ENCODE measurements at places on chromosomes 12 and 14. TPM values are rescaled to one million over a fixed set of nuclear protein-coding genes. Genes with fewer than 3 reads are reported as not detected.

- DNase-seq: peak; percentile 42
These were observed 86.0 kb downstream of the FAR2 start for GRCh38 chr12:29234965-29235626.

SERPINA10 gene
- total RNA-seq: not detected

SLC8A3 gene
- not detected for total RNA-seq

GRCh38 chr12:123149501-123150274, 1.2 kb downstream of the PITPNM2 start:
- DNase-seq: no peak

NKX2-1 gene
- not detected for total RNA-seq

ARHGDIB gene
- total RNA-seq: 470 TPM

DNA sequence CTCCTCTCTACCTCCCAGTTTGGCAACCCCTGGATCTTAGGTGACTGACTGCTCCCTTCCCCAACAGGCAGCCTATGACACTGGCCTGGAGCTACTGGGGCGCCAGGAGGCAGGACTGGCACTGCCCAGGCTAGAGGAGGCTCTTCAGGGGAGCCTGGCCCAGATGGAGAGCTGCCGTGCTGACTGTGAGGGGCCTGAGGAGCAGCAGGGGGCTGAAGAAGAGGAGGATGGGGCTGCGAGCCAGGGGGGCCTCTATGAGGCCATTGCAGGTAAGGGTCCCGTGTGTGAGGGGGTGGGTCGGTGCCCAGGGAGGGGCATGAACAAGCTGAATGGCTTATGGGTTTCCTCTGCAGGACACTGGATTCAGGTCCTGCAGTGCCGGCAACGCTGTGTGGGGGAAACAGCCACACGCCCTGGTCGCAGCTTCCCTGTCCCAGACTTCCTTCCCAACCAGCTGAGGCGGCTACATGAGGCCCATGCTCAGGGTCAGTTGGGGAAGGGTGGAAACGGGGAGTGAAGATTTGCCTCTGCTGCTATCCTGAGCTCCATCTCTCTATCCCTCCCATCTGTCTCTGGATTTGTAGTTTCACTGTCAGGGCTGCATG, 2.2 kb downstream of the P3H3 start:
- DNase-seq: no peak

GRCh38 chr12:102106905-102107304, 13.0 kb downstream of the NUP37 start:
- DNase-seq: no peak

- DNase-seq: no peak
These were observed 249.9 kb downstream of the AEBP2 start for GRCh38 chr12:19689226-19689625.

DNA sequence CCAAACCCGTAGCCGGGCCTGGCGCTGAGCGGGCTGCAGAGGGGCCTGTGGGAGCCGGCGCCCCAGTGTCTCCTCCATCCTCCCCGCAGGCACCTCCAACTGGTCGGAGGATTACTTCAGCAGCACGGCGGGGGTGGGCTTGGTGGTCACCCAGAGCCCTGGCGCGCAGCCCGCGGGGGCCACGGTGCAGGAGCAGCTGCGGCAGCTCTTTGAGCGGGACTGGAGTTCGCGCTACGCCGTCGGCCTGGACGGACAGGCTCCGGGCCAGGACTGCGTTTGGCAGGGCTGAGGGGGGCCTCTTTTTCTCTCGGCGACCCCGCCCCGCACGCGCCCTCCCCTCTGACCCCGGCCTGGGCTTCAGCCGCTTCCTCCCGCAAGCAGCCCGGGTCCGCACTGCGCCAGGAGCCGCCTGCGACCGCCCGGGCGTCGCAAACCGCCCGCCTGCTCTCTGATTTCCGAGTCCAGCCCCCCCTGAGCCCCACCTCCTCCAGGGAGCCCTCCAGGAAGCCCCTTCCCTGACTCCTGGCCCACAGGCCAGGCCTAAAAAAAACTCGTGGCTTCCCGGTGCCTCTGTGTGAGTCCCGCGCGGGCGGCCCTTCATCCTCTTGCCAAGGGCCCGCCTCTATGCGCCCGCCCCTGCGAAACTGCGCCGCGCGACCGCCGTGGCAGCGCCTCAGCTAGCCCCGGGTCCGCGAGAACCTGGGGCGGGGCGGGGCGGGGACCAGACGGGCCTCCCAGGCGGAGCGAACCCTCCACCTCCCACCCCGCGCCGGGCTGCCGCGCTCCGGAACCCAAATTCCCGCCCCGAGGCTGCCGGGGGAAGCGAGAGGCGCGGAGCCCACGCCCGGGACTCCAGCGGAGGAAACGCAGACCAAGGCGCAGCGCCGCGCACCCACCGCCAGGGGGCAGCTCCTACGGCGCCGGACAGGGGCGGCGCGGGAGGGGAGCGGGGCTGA, 8.3 kb downstream of the PLD4 start:
- DNase-seq: peak; percentile 38

DNA sequence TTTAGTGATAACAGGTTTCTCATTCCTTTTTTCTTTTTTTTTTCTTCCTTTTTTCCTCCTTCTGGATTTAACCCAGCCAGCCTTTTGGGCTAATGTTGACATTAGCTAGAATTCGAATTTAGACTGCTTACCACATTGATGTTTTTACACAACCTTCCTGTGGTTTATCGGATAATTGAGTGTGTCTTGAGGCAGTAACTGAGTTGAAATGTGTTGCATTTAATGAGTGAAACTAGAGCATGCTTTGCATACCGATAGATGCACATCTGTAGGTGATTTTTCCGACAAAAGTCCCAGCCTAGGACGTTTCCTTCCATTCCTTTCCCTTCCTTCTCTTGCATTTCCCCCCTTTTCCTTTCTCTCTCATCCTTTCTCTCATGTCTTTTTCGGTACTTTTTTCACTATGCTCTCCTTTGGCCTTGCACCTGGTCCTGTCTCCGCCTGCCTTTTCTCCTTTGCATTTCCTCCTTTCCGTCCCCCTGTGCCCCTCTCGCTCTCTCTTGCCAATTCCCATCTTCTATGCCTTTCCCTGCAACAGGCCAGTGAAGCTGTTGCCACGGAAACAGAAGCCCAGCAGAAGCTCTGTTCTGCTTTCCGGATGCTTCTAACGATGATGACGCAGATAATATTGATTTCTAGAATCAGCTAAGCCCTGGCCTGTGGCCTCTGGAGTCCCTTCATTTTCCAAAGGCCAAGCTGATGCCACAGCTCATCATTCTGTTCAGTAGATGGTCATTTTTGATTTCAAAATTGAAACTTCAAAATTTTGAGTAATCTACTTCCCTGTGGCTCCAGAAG, 76.1 kb downstream of the SLC25A47 start:
- no peak for DNase-seq

GRCh38 chr12:107057071-107057834, 36.1 kb downstream of the CRY1 start:
- peak; percentile 94 for DNase-seq

DNA sequence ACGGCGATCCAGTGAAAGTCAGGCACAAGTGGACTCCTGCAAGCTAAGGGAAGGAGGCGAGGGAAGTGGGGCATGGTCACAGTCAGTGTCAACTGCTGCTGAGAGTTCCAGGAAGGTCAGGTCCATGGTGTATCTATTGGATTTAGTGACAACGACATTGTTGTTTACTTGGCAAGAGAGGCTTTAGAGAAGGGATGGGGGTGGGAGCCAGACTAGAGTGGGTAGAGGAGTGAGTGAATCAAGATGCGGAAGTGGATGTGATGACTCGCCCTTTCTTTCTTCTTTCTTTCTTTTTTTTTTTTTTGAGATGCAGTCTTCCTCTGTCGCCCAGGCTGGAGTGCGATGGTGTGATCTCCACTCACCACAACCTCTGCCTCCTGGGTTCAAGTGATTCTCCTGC, 12.5 kb downstream of the P2RX7 start:
- no peak for DNase-seq

DNA sequence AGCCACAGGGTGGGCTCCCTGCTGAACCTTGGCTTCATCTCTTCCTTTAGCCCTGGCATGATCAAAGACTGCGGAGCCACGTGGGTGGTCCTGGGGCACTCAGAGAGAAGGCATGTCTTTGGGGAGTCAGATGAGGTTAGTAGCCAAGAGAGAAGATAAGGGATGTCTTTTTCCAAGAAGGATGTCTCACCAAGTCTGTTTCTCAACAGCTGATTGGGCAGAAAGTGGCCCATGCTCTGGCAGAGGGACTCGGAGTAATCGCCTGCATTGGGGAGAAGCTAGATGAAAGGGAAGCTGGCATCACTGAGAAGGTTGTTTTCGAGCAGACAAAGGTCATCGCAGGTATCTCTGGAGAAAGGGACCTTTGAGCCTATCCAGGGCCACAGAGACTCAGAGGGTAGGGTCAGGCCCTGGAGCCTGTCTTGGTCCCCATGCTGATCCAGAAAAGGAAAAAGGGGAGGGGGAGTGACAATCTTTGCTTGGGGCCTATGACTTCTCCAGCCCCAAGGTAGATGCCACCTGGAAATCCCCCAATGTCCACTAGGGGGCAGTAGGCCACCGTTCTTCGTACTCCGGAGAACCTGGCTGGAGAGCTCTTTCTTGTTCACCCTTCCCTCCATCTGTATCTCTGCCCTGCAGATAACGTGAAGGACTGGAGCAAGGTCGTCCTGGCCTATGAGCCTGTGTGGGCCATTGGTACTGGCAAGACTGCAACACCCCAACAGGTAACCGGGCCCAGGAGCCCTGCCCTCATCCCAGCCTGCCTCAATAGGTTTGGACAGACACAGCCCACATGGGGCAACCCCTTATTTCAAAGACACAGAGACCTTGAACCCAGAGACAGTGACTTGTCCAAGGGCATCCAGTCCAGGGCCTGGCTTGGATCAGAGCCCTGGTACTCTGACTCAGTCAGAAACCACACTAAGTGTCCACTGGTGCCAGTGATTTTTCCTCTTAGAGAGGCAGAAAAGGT, 2.0 kb downstream of the TPI1 start:
- DNase-seq: peak; percentile 89

APAF1 gene
- total RNA-seq: 12.8 TPM

DNAJC22 gene
- 4.7 TPM for total RNA-seq

KERA gene
- total RNA-seq: not detected

DNA sequence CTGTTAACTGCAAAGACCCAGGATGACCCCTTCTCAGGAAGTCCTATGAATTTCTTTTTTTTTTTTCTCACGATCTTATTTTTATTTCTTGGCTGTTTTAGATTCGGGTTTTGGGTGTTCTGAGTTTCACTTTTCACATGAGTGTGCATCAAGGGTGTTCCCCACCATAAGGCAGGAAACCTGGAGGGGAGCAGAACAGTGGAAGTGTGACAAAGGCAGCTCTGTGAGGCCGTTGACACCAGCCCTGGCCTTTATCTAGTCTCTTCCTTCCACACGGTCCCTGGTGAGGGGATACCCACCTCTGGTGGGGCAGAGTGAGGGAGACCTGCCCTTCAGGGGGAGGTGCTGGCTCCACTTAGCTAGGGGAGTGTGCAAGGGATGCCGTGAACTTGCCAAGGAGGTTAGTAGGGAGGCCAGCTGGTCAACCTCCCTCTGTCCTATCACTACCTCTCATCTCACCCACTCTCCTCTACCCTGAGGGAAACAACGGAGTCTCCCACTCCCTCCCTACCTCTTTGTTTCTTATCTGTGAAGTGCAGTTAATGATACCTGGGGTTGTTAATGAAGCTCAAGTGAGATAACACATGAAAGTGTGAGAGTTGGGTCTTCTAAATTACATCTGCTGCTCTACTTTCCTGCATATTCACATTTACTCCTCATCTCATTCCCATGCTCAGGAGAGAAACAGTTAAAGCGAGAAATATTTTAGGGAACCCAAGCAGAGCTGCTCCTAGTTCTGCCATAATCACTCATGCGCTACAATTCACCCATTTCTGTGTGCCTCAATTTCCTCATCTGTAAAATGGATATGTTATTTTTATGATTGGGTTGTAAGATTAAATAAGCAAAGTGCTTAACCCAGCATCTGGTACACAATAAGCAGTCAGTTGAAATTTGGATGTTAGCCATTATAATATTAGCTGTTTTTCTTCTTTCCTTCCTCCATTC, 4.4 kb upstream of the GALNT6 start:
- DNase-seq: no peak

GRCh38 chr12:68771223-68771925, 25.4 kb downstream of the SLC35E3 start:
- no peak for DNase-seq

DNA sequence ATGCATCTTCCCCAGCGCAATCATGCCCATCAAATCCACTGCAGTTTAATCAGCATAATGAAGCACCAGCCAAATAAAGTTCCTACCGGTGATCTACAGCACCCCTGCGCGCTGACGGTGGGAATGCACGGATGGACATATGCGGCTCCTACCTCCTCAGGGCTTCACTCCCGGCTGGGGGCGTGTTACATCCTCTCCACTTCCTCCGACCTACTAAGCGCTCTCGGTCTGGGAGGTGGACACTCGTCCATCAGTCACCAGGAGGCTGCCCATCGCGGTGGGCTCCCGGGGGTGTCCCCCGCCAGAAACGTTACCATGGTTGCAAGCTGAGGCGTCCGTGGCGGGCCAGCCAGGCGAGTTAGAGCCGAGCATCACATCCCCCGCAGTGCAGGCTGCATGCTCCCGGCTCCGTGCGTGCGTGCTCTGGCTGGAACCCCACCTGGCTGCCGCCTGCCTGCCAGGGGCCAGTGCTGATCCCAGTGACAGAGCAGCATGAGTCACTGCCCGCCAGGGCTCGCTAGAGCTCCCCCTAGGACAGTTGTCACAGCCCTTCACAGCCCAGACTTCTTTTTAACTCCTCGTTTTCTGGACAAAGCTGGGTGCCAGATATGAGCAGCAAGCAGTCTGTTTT, 73.0 kb downstream of the CIT start:
- DNase-seq: peak; percentile 47

GLIPR1 gene
- total RNA-seq: 6.2 TPM

- no peak for DNase-seq
These were observed 12.2 kb upstream of the PCED1B start for GRCh38 chr12:47067176-47067575.

DNA sequence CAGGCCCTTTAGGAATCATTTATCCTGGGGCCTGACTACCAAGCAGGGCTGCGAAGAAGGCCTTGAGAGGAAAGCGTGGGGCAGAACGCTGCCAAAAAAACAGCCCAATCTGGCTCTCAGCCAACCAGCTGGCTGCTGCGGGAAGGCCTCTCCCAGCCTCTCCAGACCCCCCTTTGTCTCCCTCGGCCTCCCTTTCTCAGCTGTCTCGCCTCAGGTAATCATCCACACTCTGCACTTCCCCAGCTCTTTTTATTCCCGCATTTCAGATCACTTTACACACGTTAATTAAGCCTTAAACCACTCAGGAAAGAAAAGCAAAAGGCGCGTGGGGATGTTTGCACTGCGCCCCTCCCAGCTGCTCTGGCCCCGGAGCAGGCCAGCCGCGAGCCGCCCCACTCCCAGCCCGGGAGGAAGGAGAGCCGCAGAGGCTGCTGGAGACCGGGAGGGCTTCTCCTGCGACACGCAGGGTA, 208.2 kb upstream of the FOXN3 start:
- DNase-seq: no peak

DNA sequence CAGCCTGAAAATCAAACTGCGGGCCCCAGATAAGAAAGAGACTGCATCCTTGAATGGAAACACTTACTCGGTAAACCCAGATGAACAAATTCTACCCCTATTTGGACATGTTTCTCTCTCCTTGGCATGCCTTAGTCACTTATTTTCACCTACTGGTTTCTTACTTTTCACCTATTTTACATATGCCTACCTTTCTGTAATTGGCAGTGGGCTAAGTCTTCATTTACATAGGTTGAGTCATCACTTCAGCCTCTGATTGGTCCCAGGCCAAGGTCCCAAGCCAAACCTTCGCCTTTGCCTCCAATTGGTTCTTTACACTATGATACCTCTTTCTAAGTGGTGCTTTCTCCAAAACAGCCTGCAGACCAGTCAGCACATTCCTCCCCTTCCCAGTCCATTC, 111.3 kb downstream of the DYRK2 start:
- no peak for DNase-seq

GRCh38 chr12:51393676-51394545, 2.7 kb upstream of the GALNT6 start:
- no peak for DNase-seq
